ENCODE measurements at places on chromosomes 1 and 21.

DNA sequence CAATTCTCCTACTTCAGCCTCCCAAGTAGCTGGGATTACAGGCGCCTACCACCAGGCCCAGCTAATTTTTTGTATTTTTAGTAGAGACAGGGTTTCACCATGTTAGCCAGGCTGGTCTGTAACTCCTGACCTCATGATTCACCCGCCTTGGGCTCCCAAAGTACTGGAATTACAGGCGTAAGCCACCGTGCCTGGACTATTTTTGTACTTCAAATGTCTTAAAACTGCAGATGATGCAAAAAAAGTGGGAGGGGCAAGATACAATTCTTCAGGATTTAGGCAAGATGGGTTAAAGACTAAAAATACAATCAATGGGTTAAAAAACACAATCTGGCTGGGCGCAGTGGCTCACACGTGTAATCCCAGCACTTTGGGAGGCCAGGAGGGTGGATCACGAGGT lies 4.7 kb downstream of the SCAF4 start:
- DNase-seq = no peak

DNA sequence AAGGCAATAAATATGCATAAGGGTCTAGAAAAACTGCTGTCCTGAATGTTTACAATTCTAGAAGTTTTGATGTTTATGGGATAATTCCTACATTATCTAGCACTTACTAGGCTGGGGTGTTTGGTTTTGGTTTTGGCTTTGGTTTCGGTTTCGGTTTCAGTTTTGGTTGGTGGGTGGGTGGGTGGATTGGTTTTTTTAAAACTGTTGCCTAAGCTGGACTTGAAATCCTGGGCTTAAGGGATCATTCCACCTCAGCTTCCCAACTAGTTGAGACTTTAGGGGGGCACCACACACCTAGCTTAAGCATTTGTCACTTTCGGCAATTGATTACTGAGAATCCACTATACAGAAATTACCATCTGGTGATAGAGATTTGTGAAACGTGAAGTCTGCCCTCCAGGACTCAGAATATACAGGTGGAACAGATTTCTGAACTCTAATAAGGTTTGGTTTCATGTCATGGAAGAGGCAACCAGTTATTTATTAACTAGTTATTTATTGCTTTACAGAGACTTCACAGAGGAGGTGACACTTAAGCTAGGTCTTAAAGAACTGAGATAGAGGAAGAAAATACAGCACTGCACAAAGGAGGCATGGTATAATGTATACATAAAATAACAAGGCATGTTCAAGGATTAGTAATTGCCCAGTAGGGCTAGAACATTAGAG lies 69.6 kb downstream of the PIK3R3 start:
- DNase-seq = no peak

GRCh38 chr21:46515109-46515508 lies 56.4 kb downstream of the DIP2A start:
- no peak for DNase-seq

DNA sequence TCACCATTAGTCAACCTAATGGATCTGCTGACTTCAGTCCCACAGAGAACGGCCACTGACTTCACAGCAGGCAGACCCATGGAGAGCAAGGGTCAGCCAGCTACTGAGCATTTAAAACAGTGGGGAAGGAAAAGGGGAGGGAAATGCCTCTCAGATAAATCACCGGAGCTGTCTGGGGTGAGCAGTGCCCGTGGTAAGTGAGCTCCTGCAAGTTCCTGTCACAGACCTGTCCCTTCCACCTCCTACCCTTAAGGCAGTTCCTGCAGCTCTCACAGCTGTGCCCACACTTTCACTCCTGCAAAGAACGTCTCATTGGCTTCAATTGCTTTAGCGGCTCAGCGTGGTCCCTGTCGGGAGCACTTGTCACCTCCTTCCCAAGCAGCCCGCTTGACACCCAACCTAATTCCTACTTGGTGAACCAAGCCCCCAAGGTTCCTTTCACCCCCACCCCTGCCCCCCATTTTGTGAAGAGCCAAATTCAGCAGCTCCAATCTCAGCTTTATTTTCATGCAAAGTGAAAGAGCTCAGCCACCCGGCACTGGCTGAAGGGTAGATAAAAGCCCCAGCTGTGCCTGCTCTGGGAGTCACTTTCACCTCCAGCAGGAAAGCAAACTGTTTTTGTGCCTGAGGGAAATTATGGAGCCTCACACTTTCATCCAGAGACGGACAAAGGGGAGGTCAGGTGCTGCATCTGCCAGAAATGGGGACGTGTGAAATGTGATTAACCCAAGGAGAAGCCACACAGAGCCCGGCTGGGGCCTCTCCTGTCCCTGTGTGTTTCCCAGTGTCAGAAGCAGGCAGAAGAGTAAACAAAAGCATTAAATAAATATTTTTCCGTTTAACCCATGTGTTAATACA lies 306.2 kb downstream of the TTLL7 start:
- DNase-seq = no peak

DNA sequence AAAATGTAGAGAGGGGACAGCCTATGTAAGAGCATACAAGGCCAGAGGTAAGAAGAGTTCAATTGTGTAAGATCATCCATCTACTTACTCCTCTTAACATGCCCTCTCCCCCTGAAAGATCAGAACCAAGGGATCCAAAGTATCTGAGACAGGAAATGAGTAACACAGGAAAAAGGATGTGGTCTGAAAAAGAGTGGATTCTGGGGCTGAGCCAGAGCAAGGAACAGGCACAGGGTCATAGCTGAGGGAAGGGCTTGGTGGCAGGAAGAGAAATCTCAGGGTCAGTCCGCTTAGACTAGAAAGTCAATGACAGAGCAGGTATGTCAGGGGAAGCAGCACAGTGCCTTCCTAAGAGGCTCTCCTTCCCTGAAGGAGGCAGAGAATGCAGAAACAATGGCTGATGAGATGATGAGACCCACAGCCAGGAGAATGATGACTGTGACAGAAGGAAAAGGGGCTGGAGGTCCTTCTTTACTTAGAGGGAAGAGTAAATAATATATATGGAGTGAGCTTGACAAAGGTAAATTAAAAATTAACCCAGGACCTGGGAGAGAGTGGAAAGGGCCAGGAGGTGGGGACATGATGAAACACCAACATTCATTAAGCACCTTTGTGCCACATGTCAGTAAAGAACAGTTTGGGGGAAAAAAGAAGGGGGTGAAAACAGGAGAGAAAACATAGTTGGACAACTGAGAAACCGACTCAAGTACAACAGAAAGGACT lies 26.2 kb upstream of the A3GALT2 start:
- DNase-seq = no peak

- DNase-seq = no peak
Observed at GRCh38 chr1:17215545-17215890, 10.6 kb downstream of the PADI1 start.

- peak; percentile 94 for DNase-seq
Observed at GRCh38 chr1:1890506-1891348, at the start of gene GNB1. Gene GNB1, minus strand, starts transcription at chr1:1891087. Its CDS starts 65,634 bp downstream, at chr1:1825453.

DNA sequence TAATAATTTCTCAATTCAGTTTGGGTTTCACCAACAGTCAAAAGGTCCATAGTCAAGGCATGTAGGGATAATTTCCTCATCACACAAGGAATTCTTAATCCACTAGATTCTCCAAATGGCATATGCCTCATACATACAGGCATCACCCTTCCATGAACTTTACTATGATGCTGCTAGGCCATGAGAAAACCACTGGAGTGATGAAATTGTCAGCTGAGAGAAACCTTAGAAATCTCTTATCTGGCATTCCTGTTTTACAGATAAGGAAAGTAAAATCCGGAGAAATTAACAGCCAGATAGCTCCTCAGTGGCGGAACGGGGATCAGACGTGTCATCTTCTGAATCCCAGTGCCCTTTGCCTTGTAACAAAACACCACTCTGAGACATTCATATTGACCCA lies 274.4 kb downstream of the NTNG1 start:
- no peak for DNase-seq

All from activated CD4-positive, CD25-positive, alpha-beta regulatory T cell treated with anti-CD3 and anti-CD28 coated beads, Interleukin-2, amount 50 U/mL, for 72 hours (primary cell).